Daoy (cell line): ENCODE measurements at places on chromosomes 16 and 17. TPM values are rescaled to one million over a fixed set of nuclear protein-coding genes. Genes with fewer than 3 reads are reported as not detected.

GRCh38 chr17:40659911-40660310, 5.1 kb downstream of the KRT222 start:
- DNase-seq: no peak

The UTS2R gene
- not detected in 2 replicates for total RNA-seq

DNA sequence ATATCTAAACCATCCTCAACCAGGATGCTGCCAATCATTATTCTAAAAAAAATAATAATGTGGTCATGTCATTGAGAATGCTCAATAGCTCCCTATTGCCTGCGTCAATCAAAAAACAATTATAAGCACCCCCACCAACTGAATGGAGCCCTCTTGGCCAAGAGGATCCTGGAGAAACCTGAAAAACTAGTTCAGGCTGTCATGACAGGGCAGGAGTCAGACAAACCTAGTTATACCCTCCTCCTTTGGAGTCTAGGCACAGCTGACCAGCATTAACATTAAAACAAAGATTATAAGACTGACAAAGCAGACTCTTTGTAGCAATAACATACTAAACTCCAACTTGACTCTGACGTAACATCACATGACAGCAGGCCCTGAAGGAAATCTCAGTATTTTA, 119.2 kb upstream of the CCL2 start:
- DNase-seq: no peak

DNA sequence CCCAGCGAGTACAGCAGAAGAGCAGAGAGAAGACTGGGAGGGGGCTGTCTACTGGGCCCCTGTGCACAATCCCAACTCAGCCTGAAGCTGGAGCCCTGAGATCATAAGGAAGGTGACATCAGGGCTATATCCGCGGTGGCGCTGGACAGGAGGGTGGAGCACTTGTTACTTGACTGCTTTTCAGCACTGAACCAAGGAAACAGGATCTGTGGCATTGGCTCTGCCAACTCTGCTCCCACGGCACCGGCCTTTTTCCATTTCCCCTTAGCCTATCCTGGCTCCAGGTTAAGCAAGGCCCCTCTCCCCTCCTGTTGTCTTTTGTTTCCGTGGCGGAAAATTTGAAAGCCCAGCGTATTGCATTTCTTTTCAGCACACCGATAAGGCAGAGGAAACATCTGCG, 125.0 kb upstream of the IRX3 start:
- no peak for DNase-seq

DNA sequence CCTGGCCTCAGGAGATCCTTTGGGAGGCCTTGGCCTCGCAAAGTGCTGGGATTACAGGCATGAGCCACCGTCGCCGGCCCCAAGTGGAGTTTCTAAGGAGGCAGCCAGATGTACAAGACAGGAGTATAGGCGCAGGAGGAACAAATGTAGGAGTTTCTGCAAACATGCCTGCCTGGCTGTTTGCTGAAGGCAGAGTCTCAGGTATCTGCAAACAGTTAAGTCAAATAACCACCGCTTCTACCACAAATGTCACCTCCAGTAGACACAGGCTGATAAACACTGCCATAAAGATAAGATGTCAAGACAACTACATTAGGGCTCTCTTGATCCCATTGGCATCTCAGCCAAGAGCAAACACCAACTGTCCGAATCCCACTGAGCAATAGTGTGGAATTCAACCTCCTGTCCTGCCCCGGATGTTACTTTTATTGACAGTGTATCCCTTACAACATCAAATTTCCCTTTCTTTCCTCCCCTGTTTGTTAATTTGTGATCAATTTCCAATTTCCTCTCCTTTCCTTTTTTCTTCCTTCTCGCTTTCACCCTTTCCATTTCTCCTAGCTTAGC, 5.6 kb upstream of the COG1 start:
- DNase-seq: no peak

The HSD17B1 gene
- under 0.01 and 0.09 TPM in 2 replicates for total RNA-seq

The NEUROD2 gene
- not detected in 2 replicates for total RNA-seq

- DNase-seq: no peak
Measured at GRCh38 chr16:19348125-19348524, 62.6 kb downstream of the CLEC19A start.

The TBC1D3 gene
- total RNA-seq: 0.69 and 1.1 TPM in 2 replicates

- peak; percentile 16 for DNase-seq
Measured at GRCh38 chr17:27733773-27734172, 66.6 kb downstream of the NOS2 start.

The PRCD gene
- total RNA-seq: 0.51 TPM in 1 of 2 replicates, not detected in the other

GRCh38 chr16:30004811-30005242, 6.0 kb downstream of the DOC2A start:
- DNase-seq: no peak

DNA sequence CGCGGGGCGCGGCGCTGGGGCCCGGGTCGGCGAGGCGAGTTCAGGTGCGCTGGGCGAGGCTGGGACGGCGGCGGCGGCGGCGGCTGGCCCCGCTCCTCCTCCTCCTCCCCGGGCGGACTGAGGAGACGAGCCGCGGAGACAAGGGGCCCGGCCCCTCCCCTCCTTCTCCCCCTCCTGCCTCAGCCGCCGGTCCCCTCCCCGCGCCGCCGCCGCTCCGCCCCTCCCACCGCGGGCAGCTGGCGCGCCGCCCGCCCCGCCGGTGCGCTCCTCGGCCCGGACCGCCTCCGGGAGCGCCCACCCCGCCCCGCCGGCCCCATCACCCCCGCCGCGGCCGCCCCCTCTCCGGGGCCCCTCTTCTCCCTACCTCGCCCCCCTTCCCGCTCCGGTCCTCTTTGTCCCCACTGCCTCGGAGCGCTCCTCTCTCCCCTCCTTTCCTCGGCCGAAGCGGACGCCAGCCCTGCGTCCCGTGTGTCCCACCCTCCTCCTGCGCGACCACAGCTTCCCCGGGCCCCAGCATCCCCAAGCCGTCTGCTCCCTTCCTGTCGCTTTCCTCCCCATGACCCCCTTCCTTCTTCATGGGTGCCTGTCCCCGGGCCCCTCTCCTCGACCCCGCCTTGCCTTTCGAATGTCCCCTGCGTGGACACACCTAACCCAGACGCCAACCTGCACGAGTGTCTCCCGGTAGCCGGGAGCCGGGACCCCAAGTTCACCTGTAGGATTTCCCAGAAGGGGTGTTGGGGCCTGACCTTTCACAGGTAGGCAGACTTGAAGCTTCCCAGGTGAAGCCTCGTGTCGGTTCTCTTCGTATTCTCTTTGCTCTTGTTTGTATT, at the start of gene TOX3:
Gene TOX3, minus strand, starts transcription at position 140 of the 830 bp plus-strand sequence. CDS start 420 bp downstream, outside the sequence.
- no peak for DNase-seq

The MAP2K4 gene
- 21.7 and 31.8 TPM in 2 replicates for total RNA-seq

DNA sequence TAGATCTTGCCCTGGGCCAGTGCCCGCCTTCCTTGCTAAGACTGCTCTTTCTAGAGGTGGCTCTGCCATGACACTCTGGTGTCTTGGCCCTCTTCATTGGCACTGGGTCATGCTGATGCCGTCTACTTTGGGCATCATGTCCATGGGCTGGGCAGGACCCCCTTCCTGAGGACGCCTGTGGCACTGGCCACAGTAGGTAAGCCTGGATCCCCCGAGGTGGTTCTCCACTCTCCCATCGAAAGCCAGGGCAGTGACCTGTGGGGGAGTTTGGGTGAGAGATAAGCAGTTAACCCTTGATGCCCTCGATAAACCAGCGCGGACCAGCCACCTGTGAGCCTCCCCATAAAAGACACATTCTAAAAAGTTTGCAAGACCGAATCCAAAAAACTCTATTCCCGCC, 20.0 kb upstream of the ITGB4 start:
- DNase-seq: no peak

DNA sequence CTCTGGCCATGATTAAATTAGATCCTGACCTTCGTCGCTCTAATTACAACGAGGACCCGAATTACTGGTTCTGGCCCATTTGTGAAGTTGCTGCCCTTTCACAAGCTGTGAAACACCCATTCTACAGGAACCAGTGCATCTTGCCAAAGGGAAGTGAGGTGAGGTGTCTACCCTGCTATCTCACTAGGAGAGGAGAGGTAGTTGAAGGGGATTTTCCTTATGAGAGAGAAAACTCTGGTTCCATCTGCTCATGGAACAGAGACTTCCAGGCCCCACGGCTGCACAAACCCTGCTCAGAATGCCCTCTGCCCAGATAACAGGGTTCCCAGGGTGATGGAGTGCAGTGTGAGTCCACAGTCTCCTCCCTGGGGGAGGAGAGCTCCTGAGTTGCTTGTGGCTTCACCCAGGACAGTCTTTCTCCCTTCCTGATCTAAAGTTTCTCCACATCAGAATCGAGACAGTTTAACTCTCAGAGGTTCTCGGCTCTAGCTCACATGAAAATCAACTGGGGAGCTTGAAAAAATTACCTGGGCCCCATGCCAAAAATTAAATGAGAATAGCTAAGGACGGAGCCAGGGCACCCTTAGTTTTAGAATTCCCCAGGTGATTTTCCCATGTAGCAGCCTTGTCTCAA, 7.8 kb upstream of the SSTR2 start:
- DNase-seq: no peak

DNA sequence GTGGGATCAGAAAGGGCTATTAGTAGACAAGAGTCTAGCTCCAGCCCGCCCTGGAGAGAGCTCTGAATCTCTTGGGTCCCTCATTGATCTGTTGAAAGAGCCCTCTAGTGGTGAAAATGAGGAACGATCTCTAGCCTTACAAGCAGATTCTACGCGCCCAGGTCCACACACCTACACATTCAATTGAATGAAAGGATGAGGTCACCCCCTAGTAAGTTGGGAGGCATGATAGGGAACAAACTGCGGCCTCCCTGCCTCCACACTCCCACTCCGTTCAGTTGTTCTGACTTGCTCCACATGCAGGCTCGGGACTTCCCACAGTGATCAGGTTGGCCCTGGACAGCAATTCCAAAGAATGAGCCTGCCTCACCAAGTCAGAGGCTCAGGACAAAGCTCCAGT, 2.9 kb upstream of the CACNG3 start:
- peak; percentile 37 for DNase-seq

DNA sequence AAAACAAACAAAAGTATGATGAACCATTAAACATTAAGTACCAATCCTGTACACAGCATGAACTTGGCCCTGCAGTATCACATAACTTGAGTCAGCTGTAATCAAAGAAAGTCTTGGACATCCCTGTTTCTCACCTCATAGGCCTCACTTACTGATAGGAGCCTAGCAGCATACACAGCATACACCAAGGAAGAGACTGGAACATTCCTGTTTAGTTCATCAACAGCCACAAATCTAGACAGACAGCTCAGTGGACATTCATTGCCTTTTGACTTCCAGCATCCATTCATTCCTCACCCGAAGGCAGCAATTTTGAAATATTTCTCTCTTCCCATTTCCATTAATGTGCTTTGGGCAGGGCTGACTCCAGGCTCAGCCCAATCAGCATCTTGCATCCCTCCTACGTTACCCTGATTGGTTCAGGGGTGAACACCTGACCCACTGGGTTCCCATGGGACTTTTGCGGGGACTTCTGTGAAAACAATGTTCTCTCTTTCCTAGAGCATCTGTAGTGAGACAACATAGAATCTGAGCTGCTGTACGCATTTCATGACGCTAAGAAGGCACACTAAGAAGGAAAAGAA, 336.7 kb upstream of the ZFHX3 start:
- no peak for DNase-seq

DNA sequence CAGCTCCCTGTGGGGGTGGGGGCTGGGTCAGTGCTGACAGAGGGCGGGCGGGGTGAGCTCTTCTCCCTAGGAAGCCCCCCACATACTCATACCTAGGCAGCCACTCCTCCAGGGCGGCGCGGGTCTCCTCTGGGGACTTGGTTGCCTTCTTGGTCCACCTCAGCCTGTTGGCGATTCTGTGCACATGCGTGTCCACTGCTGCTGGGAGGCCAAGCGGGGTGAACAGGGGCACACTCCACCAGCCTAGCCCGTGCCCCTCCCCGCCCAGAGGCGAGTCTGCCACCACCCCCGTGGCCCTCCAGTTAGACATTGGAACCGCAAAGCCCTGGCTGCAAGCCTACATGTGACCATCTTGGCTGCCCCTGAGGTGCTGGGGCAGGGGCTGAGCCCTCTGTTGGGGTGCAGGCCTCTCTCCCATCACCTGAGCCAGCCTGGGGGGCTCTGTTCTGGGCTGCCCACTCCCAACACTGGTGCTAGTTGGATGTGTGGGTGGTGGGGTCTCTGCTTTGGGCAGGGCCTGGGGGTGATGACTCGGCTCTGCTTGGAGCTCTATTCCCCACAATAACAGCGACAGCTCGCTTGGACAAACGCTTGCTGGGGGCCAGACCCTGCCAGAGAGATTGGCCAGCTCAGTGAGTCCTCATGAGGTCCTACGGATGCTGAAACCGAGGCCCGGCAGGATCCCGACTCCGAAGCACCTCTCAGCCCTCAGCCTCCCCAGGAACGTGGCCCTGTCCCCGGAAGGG, 7.4 kb downstream of the NTHL1 start:
- no peak for DNase-seq
